ELR (cell line): ENCODE measurements at places on chromosomes 7 and 10.

- no peak for DNase-seq
Measured at GRCh38 chr10:71266147-71266917, 52.7 kb upstream of the SLC29A3 start.

- peak; percentile 54 for DNase-seq
Measured at GRCh38 chr7:126228356-126229061, 1024.2 kb downstream of the GRM8 start.

- DNase-seq: no peak
Measured at GRCh38 chr7:102942181-102942866, 29.5 kb downstream of the LRRC17 start.

GRCh38 chr10:30489346-30489745 lies 55.4 kb downstream of the MAP3K8 start:
- no peak for DNase-seq

- no peak for DNase-seq
Measured at GRCh38 chr10:133122171-133122935, 34.6 kb downstream of the ADGRA1 start.

- DNase-seq: no peak
Measured at GRCh38 chr10:95337423-95338160, 46.8 kb upstream of the PDLIM1 start.

DNA sequence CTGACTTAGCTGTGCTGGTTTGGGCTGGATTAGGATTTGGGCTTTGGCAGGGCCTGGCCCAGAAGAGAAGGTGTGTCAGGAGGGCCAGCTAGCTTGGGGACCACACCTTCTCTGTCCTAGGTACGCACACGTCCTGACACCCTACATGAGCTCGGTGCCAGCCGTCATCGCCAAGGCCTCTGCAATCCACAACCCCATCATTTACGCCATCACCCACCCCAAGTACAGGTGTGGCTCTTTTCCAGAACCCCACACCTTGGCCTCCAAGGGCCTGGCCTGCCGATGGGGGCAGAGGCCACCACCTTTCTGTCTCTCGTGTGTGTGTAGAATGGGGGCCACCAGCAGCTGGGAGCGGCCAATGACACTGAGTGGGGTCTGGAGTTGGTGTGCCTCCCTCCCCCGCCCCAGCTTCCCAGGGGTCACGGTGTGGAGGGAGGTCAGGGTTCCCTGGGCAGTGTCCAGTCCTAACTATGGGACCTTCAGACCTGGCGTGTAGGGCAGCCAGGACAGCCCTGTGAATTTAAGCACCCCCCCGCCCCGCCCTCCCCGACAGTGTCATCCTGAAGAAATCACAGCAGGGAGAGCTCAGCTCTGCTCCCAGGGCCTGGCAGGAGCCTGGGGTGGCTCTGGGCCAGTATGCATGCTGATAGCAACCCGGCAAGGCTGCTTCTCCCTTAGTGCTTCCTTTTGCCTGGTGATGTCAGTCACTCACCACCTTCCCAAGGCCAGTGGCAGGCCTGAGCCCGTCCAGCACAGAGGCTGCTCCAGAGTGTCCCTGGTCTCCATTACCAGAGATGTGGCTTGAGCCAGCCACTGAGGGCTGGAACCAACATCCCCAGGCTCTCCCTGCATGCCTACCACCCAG lies 6.9 kb upstream of the LDB3 start:
- no peak for DNase-seq

GRCh38 chr7:22361795-22362194 lies 4.8 kb upstream of the RAPGEF5 start:
- DNase-seq: no peak

- DNase-seq: peak; percentile 21
Measured at GRCh38 chr10:7111561-7111960, 299.3 kb downstream of the SFMBT2 start.

DNA sequence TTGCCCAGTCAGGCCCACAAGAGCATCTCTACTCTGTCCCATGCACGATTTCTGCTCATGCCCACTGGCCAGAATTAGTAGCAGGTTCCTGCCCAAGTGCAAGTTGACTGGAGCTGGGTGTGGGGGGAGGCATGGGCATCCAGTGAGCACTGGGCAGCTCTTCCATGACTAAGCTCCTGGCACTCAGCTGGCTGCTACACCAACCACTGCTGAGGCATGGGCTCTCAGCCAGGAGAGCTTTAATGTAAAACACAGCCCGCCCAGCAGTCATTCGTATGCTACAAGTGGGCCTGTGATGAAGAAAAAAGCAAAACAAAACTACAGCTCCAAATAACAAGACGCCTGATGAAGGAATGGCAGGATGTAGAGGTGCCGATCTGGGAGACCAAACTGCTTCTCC lies 335.4 kb upstream of the PFKP start:
- no peak for DNase-seq

DNA sequence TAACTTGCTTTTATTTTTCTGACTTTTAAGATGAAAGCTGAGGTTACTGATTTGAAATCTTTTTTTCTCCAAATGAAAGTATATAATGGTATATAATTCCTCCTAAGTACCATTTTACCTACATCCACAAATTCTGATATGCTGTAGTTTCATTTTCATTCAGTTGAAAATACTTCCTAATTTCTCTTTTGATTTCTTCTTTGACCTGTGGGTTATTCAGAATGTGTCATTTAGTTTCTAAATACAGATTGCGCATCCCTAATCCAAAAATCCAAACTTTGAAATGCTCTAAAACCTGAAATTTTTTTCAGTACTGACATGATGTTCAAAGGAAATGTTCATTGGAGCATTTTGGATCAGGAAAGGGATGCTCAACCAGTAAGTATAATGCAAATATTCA lies 168.7 kb downstream of the CELF2 start:
- DNase-seq: no peak

GRCh38 chr7:100428967-100429636 lies 529 bp upstream of the MEPCE start:
- DNase-seq: peak; percentile 99

- no peak for DNase-seq
Measured at GRCh38 chr7:80466636-80467035, 45.2 kb downstream of the GNAT3 start.

DNA sequence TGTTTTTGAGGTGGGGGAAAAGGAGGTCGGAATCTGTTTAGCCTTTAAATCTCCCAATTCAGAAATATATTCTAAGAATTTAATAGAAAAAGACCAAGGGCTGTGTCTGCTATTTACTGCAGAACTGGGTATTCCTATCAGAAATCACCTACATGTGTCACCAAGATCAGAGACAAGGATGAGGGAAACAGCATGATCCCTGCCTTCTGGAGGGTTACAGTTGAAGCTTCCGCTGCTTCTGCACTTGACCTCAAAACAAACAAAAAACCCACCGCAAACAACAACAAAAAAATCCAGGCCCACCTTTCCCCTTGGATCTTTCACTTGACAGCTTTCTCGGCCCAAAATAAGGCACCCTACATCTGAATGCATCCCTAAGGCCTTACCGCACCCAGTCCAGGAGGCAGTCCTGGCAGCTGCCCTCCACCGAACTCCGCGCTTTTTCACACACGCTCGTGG lies 750 bp upstream of the CDK14 start:
- DNase-seq: peak; percentile 46

- DNase-seq: no peak
Measured at GRCh38 chr10:67784474-67784873, 53.5 kb downstream of the DNAJC12 start.
